CD4-positive, CD25-positive, alpha-beta regulatory T cell (primary cell): ENCODE measurements at places on chromosomes 1 and 21.

DNA sequence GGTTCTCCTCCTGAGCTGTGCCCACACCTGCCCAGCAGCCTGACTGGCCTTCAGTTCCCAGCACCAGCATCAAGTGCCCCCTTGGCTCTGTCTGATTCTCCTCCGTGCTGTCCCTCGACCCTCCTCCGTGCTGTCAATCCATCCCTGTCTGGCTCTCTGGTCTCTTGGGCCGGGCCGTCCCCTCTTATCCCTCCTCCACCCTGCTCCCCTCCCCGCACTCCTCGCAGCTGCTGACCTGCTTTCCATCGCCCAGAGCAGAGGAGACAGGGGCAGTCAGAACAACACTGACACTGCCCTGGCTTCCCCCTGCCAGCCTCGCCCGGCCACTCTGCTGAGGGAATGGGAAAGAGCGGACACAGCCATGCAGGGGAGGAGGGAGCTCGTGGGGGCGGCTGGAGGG is 267.4 kb downstream of the CAMTA1 start:
- no peak for DNase-seq

GRCh38 chr21:37026499-37026898 is 20.0 kb downstream of the RIPPLY3 start:
- no peak for DNase-seq

DNA sequence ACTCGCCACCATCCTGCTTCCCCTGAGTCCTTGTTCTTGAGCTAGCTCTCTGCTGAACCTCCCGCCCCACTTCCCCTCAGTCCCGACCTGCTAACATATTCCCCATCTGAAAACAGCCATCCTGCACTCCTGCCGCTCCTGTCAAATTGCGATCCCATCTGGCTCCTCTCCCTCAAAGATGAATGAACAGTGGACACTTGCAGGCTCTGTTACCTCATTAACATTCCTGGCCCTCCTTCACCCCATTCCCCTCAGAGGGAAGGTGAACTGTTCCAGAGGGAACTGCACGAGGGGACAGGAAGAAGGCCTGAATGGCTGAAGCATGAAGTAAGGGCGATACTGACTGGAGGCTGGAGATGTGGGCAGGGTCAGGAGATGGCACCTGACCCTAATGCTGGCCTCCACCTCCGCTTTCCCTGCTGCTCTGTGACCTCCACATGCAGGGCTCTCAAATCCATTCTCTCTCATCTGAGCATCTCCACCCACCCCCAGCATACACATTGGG is 7.4 kb upstream of the CELSR2 start:
- DNase-seq: no peak

- DNase-seq: no peak
These were observed 42.5 kb upstream of the ECE1 start for GRCh38 chr1:21332554-21333311.

GRCh38 chr1:219782311-219782710 is 146.0 kb downstream of the SLC30A10 start:
- DNase-seq: no peak

DNA sequence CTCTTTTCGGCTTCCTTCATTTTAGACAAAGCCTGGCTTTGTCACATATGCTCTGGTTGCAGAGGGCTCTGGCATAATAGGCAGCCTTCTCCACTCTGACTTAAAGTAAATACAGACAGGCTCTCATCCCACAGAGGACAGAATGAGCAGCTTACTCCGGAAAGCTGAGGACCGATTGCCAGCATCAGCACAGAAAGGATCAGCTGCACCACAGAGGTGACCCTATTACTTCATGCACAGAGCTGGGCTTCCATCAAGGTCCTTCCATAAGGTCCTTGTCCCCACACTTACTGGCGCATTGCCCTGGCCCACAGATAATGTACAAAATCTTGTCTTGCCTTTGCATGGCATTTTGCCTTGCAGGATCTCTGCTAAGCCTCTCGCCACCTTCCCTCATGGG is 67.6 kb downstream of the SEC16B start:
- DNase-seq: no peak

DNA sequence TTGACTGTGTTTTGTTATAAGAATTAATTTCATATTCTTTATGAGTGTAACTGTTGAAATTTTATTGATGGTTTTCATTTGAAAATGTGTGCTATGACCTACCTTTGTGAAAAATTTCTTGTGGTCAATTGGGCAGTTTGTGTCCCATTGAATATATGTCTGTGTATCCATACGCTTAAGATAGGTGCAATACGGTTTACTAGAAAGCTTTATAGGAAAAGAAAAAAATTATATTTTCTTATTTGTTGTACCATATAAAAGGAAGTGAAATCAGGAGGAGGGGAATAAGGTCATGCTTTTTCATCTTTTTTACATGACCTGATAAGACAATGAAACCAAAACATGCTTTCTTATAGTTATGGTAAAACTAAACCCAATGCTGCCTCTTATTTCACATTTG is 807.7 kb downstream of the USP25 start:
- no peak for DNase-seq

GRCh38 chr1:58363585-58363984 is 182.9 kb downstream of the OMA1 start:
- DNase-seq: no peak

DNA sequence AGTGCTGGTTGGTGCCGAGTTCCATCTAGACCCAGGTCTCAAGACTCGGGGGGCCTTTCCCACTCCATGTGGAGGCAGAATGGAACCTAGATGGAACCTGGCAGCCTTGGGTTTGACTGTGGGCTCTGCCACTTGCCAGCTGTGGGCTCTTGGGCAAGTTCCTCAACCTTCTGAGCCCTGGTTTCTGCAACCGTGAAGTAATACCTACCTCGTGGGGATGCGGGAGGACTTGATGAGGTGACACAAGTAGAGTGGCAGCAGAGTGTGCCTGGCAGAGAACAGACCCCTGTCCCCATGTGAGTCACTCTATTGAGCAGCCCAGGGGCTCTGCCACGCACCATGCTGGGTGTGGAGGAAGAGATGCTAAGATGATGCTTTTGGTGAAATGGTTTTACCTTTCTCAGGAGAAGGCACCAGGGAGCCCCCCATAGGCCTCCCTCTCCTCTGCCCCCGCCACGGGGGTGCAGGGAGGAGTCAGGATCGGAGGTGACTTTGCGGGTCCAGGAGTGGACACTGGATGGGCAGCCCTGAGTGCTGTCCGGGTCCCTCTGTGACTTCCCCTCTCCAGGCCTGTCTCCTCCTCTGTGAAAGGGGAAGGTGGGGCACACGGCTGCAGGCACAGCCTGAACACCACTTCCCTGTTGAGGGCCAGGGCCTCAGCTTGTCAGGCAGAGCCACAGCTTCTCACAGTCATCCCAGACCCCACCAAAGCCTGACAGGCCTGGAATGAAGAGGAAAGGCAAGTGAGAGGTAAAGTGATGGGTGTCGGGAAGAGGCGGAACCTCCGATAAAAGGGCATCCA is 36.7 kb upstream of the EDN2 start:
- DNase-seq: no peak
